NCI-H526 (cell line): ENCODE measurements at places on chromosomes 3 and 15.
A peak's percentile ranks its signal among the peaks of the same experiment; 100 is the strongest.

DNA sequence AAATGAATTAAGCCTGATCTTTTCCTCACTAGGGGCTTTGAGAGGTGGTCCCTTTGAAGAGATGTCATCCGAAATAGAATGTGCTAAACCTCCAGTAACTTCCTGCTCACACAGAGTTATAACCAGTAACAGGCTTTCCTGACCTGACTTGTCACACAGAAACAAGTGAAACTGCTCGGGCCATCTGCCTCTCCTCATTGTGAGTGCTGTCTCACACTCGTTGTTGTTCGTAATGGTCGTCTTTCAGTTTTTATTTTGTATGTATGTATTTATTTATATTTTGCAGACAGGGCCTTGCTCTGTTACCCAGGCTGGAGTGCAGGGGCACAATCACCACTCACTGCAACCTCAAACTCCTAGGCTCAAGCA lies 24.0 kb downstream of the ACSBG1 start:
- DNase-seq: no peak

- no peak for DNase-seq
Observed at GRCh38 chr3:38519651-38520050, 23.5 kb downstream of the EXOG start.

DNA sequence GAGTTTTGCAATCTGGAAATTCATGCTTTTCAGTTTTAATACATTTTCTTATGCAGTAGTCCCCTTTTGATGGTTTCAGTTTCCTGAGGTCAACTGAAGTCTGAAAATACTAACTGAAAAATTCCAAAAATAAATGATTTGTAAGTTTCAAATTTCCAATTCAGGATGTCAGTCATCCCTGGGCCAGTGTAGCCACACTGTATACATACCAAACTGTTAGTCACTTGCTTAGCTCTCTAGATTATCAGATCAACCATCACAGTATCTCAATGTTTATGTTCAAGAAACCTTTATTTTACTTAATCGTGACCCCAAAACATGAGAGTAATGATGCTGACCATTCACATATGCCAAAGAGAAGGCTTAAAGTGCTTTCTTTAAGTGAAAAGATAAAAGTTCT lies 715.5 kb downstream of the GBE1 start:
- no peak for DNase-seq

GRCh38 chr3:129892857-129893580 lies 492 bp downstream of the TMCC1 start:
- peak; percentile 78 for DNase-seq

DNA sequence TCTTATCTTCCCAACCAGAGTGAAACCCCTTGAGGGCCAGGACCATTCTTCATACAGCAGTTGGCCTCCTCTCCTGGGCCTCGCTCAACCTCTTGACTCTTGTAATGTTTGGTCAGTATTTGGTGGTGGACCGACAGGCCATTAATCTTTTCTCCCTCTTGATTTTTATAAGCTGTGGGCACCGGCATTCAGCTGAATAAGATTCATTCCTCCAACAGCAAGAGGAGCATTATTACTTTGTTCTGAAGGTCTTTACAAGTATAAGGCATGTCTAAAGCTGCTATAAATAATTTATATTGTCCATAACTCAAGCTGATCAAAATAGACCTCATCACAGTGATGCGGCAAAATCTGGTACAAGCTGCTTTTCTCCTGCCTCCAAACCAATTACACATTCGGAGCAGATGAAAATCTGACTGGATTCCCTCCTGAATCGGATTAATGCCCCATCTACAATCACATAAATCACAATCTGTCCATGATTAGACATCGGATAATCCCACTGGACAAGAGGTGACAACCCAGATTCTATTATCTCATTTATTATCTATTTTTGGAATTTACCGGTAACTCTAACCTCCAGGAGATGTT lies 8.4 kb upstream of the ISL2 start:
- DNase-seq: no peak
